ENCODE measurements at places on chromosomes 5 and 9.

- H3K27ac ChIP-seq = no peak overlapping the region
- no peak for DNase-seq
- peaks cover 4% of the 10 kb centered on the region for H3K27me3 ChIP-seq
- peaks cover 7% of the 10 kb centered on the region for H3K4me1 ChIP-seq
These were observed 1248.9 kb upstream of the ACO1 start for GRCh38 chr9:31135567-31135966.

DNA sequence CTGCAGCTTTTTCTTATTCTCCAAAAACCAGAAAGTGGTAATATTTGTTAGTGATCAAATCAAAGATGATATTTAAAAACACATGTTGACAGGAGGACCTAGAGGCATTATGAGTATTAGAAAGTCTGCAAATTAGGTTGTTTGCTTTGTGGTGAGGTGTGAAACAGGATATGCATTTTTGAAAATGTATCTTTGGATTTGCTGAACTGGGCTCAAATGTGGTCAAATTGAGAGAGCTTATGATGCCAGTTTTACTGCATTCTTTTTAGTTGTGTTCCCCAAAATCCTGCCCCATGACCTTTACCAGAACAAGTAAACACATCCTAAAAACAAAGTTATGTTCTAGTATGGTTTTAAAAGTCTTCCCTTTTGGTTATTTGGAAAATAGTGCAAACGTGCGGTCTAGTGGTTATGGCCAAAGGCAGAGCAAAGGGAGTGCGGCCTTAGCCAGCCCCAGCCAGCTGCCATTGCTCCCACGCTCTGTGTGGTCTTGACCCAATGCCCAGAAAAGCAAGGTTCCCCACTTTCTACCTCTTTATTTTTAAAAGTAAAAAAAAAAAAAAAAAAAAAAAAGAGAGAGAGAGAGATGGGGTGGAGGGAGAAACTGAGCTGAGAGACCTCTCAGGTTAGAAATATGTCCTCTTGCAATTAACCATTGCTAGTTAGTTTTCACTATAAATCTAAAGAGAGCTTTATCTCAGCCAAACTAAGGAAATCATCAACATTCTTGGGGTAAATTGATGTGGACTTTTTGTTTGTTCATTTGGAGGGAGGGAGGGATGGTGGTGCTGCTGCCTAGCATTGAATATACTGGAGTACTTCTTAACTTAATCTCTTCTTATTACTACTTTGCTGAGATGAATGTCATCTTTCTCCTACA, 176.6 kb downstream of the ARHGAP26 start:
- no peaks in the 10 kb centered on the region for H3K36me3 ChIP-seq
- H3K4me3 ChIP-seq = no peak overlapping the region
- H3K27me3 ChIP-seq = no peaks in the 10 kb centered on the region
- H3K27ac ChIP-seq = no peak overlapping the region
- no peak for DNase-seq

DNA sequence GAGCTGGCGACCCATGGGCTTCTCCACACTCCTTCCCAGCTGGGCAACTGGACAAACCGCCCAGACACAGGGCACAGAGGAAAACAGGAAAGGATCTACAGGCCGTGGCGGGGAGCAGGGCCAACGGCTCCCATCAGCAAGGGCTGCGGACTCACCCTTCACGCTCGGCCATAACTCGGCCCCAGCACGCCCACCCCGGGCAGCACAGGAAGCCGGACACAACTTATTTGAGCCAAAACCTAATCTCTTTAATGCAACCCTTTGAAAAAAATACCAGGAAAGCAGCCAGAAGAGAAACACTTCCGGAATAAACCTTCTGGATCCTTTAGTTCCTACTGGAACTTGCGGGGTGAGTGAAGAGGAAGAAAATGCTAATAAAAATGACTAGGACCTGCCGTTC, 59.9 kb downstream of the VAV2 start:
- H3K27ac ChIP-seq = peak overlapping the region; percentile 53
- H3K4me3 ChIP-seq = no peak overlapping the region
- peaks cover 14% of the 10 kb centered on the region for H3K36me3 ChIP-seq
- no peaks in the 10 kb centered on the region for H3K27me3 ChIP-seq

DNA sequence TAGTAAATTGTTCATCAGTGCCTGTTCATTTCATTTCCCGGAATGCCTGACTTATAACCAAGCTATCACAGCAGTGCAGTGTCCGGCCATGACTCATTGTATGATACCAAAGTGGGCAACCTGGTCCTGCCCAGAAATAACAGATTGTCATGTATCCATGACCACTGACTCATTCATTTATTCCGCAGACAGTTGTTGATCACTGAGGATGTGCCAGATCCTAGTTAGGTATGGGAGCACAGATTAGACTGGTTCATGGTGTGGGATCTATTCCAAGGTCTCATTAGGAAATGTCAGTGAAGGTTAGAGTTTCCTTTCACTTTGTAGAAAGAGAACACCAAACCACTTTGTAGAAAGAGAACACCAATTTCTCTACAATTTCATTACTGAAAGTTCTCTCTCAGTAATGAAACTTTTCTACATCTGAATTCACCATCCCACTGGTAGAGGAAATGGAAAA, 8.7 kb downstream of the NREP start:
- H3K36me3 ChIP-seq = peaks cover 46% of the 10 kb centered on the region
- H3K4me1 ChIP-seq = peaks cover 79% of the 10 kb centered on the region
- H3K4me3 ChIP-seq = no peak overlapping the region
- no peak for DNase-seq
- no peaks in the 10 kb centered on the region for H3K27me3 ChIP-seq

- H3K36me3 ChIP-seq = peaks cover 2% of the 10 kb centered on the region
- no peak for DNase-seq
- no peaks in the 10 kb centered on the region for H3K27me3 ChIP-seq
These were observed 120.1 kb downstream of the XRCC4 start for GRCh38 chr5:83197326-83197967.

- no peak overlapping the region for H3K27ac ChIP-seq
- H3K27me3 ChIP-seq = peaks cover 50% of the 10 kb centered on the region
- no peak for DNase-seq
- H3K36me3 ChIP-seq = no peaks in the 10 kb centered on the region
These were observed 136.3 kb upstream of the RASEF start for GRCh38 chr9:83199240-83199639.
